ENCODE measurements at places on chromosomes 1 and 21.

GRCh38 chr1:234675572-234675971 lies 65.6 kb upstream of the IRF2BP2 start:
- no peak for DNase-seq

DNA sequence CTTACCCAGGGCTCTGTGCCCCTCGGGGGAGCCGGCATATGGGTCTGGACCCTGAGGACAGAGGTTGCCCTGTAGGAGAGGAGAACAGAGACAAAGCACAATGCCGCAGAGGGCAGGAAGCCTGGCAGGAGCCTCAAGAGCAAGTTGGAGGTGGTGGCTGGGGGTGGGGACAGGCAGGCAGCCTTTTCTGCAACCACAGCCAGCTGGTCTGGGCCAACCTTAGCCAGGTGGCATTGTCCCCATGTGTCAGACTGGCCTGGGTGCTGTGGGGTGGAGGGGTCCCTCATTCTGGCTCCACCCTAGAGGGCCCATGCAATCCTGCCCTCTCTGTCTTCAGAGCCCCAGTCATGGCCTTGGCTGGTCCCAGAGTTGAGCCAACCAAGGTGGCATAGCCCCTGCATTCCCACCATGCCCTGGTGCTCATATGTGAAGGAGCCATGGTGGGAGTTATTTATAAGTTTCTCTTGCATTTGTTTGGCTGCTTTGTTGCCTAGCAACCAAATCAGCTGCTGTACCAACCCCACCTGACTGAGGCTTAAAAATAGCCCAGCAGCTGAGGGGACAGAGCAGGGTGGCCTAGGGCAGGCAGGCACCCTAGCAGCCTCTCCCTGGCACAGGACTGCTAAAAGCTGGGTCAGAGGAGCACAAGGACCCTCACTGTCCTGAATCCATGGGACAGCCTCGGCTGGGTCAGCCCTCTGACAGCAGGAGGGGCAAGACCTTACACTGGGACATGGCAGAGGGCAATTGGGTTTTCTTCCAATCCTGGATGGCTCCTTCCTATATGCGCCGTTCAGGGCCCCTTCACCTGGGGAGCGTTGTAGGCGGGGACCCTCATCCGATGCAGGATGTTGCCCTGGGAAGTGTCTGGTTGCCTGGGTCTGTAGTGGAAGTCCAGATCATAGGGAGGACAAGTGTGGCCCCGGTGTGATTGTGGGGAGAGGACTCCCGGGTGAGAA lies 19.5 kb downstream of the MAP7D1 start:
- peak; percentile 55 for DNase-seq

DNA sequence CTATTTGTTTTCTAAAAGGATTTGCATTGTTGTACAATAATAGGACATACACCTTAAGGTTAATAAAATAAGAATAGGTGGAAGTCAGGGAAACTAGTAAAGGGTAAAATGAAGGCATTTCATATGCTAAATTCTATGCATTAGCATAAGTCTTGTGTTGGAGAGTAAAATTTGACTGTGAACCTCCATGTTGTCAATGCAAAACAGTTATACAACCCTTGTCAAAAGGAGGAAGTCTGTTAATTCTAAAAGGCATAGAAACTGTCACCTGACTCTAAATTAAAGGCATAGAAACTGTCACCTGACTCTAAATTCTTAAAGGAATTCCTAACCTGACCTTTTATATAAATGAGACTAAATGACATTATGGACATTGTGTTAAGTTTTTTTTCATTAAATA lies 291.8 kb downstream of the OLFM3 start:
- DNase-seq = no peak

DNA sequence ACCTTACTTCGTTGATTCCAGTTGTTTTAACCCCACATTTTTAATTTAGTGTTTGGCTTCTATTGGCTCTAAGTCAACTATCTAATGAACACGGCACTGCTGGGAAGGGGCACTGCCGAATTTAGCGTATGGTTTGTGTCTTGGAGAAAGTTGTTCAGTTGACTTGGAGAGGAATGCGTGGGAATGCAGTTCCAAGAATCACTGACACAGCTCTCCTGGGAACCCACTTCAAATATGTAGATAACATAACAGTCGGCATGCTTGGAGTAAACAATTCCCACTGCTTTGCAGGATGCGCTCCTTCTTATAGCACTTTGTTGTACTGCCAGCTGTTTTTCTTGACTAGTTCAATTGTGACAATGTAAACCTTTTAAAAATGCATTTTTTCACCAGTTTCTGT lies 104.3 kb downstream of the RYR2 start:
- no peak for DNase-seq

GRCh38 chr21:44531606-44532564 lies 8.1 kb downstream of the KRTAP10-1 start:
- DNase-seq = no peak

DNA sequence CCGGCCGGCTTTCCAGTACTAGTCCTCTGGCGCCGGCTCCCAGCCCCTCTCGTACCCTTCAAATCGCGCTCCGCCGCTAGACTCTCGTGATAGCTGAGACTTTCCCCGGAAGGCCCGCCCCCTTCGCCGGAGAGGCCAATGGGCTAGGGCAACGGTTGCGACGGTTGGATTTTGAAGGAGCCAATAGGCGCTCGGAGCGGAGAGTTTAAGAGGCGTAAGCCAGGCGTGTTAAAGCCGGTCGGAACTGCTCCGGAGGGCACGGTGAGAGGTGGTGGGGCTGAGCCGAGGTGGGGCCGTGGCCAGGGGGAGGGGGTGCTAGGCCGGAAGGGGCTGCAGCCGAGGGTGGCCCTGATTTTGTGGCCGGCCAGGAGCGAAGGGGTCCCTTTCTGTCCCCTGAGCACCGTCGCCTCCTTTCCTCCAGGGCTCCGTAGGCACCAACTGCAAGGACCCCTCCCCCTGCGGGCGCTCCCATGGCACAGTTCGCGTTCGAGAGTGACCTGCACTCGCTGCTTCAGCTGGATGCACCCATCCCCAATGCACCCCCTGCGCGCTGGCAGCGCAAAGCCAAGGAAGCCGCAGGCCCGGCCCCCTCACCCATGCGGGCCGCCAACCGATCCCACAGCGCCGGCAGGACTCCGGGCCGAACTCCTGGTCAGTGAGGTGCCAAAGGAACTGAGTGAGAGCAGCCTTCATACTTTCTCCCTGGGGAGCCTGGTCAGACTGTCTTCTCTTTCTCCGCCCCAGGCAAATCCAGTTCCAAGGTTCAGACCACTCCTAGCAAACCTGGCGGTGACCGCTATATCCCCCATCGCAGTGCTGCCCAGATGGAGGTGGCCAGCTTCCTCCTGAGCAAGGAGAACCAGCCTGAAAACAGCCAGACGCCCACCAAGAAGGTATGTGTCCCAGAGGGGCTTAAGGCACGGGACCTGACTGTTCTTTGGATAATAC lies at the start of gene CDC20:
Gene CDC20, plus strand, starts transcription at position 236 of the 948 bp plus-strand sequence. Its CDS starts 235 bp downstream, at position 471.
- peak; percentile 93 for DNase-seq

DNA sequence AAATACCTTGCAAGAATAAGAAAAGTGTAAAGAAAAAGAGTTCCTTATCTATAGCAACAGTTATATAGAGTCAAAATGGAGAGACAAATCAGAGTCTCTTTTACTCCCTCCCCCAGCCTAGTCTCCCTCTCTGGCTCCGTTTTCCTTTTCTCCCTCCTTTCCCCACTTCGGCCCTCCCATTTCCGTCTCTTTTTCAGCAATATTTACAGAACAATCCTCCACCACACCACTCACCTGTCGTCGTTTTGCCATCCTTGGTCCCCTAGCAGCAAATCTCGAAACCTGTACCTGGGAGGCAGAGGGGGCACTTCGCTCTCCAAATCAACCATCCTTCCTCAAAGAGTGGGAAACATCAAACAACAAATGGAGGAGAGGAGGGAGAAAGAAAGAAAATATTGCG lies 259 bp downstream of the KCNT2 start:
- no peak for DNase-seq

DNA sequence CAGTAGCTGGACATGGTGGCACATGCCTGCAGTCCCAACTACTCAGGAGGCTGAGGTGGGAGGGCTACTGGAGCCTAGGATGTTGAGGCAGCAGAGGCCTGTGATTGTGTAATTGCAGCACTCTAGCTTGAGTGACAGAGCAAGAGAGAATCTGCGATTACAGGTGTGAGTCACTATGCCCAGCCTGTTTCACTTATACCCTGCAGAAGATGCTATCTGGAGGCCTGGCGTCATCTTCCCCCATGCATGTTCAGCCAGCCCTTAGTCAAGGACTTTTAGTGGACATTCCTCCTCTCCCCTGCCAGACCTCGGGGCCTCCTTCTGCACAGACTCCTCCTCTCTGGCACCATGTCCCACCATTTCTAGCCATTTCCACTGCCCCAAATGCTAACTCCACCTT lies 36.3 kb upstream of the RCC2 start:
- DNase-seq = no peak

GRCh38 chr1:53450225-53450624 lies 9.0 kb upstream of the DMRTB1 start:
- no peak for DNase-seq

DNA sequence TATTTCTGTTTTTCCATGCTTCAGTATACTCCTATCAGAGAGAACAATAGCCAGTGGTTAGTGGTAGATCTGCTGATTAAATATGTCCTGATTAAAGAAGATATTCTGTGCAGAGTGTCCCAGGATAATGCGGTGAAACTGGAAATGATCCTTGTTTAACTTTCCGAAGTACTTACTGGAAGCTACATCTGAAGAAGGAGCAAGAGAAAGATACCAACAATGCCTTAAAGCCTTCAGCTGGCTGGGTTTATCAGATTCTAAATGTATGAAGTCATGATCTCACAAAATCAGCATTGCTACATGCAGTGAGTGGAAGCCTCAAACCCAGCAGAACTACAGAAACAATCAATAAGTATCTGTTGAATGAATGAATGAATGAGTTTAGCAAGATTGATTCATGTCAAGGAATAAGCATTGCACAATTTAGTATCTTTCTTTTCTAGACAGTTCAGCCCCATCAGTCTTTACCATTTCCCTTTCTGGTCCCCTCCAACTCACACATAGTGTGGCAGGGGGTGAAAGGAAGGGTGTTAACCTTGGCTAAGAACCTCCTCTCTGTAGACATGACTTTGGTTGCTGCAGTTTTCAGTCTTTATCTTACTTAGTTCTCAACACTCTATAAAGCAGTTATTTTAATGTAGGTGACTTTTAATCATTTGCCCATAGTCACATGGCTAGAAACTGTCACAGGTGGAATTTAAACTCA lies 24.7 kb upstream of the DNASE2B start:
- no peak for DNase-seq

- no peak for DNase-seq
These were observed 9.9 kb upstream of the ATG4C start for GRCh38 chr1:62774006-62774405.

DNA sequence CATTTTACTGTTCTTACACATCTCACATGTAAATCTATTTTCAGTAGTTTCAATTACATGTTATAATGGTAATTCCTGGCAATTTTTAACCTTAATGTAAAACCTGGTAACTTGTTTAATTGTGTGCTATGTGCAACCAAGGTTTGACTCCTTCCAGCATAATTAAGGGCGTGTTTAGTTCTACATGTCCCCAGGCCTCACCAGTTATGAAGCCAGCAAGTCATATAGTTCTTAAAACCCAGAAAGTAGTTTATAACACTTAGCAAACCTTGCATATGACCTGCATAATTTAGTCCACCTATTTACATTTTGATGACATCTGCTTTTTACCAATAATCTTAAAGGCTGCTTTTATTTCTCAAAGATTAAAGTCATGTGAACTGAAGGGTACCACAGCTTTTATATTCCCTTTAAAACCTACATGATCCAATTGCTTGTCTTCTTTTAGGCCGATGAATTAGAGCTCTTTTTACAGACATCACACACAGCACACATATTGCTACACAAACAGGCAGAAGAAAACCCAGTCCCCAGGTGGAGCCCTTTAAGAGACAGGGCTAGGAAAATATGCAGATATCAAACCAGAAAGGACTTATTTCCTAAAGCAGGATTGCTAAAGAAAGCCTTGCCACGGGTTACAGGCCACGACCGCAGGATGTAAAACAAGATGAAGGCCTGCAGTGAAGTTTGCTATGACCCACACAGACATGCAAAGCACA lies 23.2 kb upstream of the SYCP1 start:
- no peak for DNase-seq

GRCh38 chr1:50332941-50333594 lies 90.2 kb downstream of the DMRTA2 start:
- peak; percentile 7 for DNase-seq

DNA sequence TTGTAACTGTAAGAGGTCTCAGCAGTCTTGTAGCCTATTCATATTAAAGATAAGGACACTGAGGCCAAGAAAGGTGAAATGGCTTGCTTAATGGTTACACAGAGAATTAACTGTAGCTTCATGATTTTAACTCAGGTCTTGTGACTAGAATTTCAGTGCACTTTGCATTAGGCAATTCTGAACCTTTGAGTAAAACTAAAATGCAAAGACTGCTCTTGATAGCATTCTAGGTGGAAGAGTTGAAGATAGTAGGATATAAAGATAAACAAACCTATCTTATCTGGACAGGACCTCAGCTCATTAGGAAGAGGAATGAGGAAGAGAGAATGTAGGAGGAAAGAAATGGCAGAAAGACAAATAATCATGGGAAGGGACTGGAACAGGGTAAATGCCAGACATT lies 68.6 kb upstream of the RGL1 start:
- no peak for DNase-seq

GRCh38 chr1:197736685-197737084 lies 38.6 kb downstream of the DENND1B start:
- DNase-seq = no peak

GRCh38 chr1:38818175-38818976 lies 41.2 kb downstream of the RRAGC start:
- no peak for DNase-seq

- no peak for DNase-seq
These were observed 114.4 kb downstream of the DMRTA2 start for GRCh38 chr1:50308878-50309277.

DNA sequence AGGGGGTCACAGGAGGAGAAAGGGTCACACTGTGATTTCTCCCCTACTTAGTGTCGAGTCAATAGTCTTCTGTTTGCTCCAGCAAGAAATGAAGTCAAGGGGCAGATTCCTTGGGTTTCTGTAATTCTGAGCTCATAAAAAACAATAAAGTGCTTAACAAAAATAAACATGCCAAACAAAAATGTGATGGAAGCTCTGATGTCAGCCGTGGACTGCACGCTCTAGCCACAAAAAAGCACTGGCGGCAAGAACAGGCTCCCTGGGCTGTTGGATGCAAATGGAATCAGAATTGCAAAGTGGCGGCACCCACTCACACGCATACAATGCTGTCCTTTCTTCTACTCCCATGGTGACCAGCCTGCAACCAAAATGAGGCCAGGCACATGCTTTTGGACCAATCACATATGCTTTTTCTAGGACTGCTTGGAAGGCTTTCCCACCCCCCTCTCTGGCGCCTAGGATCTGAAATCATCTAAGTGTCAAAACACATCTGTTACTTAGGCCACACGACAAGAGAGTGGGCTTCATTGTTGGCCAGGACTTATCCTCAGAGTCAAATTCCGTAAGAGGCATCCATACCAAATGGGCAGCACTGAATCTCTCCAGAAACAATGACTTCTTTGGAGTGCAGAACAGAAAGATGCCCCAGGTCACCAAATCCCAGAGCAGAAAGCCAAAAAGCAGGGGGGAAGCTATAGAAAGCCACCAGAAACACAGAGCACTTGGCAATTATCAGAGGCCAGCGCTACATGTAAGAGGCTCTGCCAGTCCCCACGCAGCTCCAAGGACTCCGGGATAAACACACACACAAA lies 9.2 kb downstream of the C1orf198 start:
- DNase-seq = peak; percentile 71

Data from nucleus accumbens (tissue), 56 donors.